Fibroblast of lung (primary cell): ENCODE measurements at places on chromosomes 1 and 21.

DNA sequence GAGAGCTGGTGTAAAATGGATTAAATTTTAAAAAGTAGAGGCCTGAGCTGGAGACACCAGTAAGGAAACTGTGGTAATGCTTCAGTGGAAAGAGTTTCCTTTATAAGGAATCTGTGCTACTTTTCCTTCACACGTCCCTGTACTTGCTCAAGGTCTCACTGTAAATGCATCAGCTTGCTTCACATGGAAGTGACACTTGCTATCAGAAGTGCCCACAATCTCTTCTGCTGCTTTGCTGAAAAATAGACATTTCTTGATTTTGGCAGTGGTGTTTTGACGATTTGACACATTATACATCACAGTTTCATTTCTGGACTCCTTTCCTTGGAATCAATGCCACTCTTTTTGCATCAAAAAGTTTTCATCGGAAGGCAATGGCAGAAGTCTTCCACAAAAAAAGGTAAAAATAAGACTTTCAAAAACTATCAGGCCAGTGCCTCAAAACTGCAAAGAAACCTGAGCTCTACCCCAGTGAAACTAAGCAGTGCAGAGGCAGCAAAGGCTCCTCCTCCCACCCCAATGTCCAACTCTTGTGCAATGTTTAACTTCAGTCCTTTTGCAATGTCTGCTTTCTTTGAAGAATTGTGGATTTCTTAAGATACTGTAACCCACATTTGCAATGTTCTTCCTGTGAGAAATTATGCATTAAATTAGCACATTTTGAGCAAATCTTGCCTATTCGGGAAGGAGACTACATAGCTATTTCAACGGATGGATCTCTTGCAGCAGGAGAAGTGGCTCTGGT is 18.4 kb upstream of the TSPAN2 start:
- peak; percentile 69 for DNase-seq

DNA sequence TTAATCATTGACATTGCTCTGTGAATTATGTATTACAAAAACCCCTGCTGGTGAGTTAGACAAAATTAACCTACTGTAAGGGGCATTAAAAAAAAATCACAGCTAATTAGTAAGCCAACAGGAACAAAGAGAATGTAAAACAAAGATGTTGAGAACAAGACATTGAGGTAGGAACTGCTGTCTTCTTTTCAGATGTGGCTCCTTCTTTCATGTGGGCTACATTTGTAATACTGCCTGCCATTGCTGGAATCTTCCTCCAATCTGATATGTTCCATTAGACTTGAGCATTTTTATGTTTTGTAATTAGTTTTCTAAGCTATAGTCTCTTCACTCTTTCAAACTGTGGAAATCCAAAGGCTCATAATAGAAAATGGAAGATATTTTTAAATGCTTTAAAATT is 353.0 kb downstream of the ADGRL2 start:
- DNase-seq = no peak

GRCh38 chr21:38952890-38953289 is 147.2 kb downstream of the ETS2 start:
- DNase-seq = no peak

DNA sequence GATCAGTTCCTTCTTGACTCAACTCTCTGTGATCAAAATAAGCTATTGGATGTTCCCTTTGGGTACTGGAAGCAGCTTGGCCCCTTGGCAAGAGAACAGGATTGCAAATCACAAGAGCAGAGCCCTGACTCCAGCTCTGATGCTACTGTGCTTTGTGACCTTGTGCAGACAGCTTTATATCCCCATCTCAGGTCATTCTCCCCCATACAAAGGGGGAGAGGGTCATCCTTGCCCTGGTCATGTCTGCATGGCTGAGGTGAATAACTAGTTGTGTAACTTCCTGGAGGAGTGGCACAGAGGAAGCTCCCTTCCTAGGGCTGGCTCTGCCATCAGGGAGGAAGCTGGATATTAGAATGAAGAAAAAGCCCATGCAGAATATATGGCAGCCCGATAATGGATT is 142.9 kb downstream of the DHRS3 start:
- no peak for DNase-seq

GRCh38 chr1:96872757-96873156 is 151.2 kb downstream of the PTBP2 start:
- no peak for DNase-seq

DNA sequence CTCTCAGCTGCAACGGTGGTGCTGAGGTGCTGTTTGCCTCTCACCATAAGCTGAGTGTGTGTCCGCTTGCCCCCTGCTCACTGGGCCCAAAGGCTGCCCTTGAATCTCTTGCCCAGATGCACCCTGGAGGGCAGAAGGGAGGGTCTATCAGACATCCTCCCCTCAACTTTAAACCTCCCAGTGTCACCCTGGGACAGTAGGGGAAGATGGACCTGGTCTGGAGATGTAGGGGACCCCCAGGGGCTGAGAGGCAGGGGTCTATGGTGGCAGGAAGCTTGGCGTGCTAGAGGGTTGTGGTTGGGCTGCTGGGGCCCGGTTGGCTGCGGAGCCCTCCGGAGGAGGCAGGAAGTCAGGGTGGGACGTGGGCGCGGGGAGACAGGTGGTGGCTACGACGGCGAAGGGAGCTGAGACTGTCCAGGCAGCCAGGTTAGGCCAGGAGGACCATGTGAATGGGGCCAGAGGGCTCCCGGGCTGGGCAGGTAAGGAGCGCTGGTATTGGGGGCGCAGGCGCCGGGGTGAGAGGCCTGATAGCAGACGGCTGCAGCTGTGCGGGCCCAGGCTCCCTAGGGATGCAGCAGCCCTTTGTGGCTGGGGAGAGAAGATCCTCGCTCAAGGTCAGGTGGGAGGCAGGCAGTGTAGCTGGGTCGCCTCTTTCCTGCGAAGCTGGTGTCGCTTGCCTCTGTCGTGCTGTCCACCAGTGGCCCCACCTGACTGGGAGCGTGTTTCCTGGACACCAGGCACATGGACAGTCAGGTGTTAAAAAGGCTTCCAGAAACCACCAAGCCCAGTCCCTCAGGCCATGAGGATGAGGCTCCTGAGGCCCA is at the start of gene LCK:
TSS of gene LCK (plus strand) at position 373 of the 824 bp plus-strand sequence. CDS start 23,065 bp downstream, outside the sequence.
- no peak for DNase-seq

DNA sequence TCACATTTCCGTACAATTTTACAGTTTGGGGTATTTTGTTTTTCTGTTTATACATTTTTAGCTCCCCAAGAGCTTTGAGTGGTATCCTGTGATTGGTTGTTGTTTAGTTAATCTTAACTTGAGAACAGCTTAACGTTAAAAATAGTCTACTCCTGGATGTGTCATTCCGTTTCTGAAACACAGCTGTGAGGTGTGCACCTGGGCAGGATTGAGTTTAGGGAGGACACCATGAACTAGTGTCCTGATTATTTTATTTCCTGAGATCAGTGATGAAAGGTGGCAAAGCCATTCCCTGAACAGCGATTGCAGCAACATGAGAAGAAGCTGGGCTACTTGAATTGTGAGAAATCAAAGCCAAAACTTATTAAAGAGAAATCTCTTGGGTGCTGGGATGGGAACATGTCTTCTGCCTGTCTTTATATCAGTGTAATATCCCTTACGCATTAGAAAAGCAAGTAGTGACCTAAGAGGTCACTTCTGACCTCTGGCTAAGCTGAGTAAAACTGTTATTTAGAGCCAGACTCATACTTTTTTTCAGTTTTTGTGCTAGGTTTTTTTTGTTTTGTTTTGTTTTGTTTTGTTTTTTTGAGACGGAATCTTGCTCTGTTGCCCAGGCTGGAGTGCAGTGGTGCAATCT is 43.4 kb downstream of the ZBTB40 start:
- DNase-seq = no peak

GRCh38 chr1:117568999-117569398 is 36.8 kb upstream of the TENT5C start:
- no peak for DNase-seq

- DNase-seq = no peak
Measured at GRCh38 chr1:167137793-167138510, 44.1 kb downstream of the STYXL2 start.

GRCh38 chr1:186325239-186325638 is 49.8 kb downstream of the TPR start:
- DNase-seq = peak; percentile 29

GRCh38 chr1:13808729-13809131 is 108.7 kb downstream of the PRDM2 start:
- DNase-seq = peak; percentile 18

DNA sequence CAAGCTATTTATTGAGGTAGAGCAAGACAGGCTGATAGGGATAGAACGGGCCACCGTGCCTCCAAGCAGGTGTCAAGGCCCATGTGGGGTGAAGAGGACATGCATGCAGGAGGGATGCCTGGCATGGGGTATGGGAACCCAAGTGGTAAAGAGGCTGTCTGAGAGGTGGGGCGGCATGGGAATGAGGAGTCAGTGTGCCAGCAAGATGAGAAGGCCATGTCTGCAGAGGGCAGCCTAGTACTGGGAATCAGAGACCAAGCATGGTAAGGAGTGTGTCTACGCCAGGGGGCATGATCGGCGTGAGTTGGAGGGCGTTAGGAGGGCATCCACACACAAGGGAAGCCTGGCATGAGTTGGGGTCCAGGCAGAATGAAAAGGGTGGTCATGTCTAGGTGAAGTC is 303.7 kb upstream of the PLD5 start:
- DNase-seq = no peak
